ENCODE measurements at places on chromosomes 2 and 18. TPM values are rescaled to one million over a fixed set of nuclear protein-coding genes. Genes with fewer than 3 reads are reported as not detected.

DUSP2 gene
- 1.4 TPM for polyA plus RNA-seq

CYP27C1 gene
- 8.8 TPM for polyA plus RNA-seq

SLC5A7 gene
- polyA plus RNA-seq: 0.06 TPM

DNA sequence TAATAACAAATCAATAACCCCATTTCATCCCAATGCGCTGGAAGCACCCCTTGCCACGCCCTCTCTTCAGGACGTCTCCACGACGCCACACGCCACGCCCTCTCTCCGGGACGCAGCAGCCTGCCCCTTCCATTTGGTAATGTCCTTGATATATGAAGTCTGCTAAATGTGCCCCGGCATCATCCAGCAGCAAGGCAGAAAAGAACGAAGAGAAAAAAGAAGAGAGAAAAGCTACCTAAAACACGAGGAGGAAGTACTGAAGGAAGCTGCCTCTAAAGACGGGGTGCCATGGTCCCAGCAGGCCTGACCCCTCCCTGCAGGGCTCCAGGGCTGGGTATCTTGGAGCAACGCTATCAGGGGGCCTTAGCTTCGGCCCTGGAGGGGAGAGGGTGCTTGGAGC lies 41.8 kb downstream of the CNGA3 start:
- no peak for DNase-seq

ANKRD30B gene
- polyA plus RNA-seq: not detected

DNA sequence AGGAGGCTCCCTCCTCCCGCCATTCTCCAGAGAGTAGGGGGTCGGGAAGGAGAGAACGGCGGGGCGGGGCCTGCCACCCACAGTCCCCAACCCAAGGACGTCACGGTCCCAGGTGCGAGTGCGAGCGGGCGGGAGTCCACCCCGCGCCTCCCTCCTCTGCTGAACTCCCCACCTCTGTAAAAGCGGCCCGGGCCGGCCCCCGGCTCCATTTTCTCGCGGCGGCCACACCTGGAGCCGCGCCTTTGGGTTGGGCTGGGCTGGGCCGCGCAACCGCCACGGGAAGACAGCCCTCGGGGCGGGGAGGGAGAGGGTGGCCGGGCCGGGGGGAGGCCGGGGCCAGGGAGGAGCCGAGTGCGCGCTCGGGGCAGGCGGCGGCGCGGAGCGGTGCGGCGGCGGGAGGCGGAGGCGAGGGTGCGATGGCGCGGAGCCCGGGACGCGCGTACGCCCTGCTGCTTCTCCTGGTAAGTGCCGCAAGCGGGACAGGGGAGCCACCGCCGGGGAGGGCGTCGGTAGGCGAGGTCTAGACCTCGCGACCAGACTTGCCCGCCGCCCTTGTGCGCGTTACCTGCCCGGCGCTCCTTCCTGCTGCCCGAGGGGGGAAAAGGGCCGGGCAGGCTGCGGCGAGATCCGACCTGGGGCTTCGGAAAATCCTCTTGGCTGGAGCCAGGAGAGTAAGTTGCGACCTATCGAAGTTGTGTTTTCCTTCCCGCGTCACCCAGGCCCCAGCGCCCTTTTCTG lies at the start of gene DSG2:
DSG2 (plus strand) TSS at position 342 of the 738 bp plus-strand sequence; CDS start at position 417, 75 bp downstream.
- DNase-seq: peak; percentile 60
